ENCODE measurements at places on chromosomes 3 and 15.
A peak's percentile ranks its signal among the peaks of the same experiment; 100 is the strongest.

- DNase-seq: no peak
Measured at GRCh38 chr3:188559072-188559429, 405.1 kb downstream of the LPP start.

DNA sequence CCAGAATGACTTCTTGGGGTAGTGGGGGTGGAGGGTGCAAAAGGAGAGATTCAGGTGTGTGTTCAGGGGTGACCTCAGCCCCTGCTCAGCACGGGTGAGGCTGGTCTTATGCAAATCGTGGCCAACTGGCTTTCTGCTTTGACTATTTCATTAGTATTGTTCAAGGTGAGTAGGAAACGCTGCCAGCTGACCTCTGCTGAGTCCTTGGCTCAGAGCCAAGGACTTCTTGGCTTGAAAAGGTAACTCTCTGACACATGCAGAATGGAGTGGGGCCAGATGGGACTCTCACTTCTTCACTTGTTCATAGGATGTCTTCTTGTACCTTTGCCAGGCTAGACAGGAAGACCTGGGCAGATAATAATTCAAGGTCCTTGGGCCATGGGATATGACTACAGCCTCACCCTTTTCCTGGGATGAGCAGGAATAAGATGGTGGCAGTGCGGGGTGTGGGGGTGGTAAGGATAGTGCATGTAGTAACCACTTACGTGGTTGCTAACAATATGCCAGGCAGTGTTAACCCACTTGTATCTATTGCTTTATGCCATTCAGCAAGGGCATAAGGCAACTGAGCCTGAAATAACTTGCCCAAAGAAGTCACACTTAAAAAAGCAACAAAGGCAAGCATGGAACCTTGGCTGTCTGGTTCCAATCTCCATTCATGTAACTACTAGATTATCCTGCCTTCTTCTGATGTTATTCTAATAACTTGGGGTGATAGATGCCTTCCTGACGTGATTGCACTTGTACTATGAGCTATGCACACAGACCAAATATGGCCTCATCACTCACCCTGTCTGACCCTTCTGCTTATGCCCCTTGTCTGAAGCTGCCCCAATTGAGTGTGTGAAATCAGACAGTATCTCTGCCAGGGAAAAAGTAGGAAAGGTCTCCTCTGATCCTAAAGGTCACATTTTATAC is 193.1 kb downstream of the NR1D2 start:
- DNase-seq: no peak

GRCh38 chr3:80238152-80238551 is 470.4 kb upstream of the ROBO1 start:
- DNase-seq: no peak

DNA sequence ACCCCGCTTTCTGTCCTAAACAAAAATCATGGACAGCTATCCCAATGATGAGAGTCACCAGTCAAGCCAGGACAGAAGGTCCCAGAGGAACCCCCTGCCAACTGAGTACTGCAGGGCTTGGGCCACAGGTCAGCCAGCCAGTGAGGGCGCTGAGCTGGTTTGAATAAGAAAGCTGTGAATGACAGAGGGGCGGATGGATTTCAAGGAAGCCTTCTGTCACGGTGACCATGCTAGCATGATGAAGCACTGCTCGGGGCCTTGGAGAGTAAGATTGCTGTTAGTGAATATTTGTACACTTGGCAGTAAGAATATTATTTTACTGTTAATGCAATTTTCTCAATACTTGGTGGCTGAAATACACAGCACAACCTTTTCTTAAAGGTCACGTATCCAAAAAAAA is 734.0 kb upstream of the NR2F2 start:
- no peak for DNase-seq

DNA sequence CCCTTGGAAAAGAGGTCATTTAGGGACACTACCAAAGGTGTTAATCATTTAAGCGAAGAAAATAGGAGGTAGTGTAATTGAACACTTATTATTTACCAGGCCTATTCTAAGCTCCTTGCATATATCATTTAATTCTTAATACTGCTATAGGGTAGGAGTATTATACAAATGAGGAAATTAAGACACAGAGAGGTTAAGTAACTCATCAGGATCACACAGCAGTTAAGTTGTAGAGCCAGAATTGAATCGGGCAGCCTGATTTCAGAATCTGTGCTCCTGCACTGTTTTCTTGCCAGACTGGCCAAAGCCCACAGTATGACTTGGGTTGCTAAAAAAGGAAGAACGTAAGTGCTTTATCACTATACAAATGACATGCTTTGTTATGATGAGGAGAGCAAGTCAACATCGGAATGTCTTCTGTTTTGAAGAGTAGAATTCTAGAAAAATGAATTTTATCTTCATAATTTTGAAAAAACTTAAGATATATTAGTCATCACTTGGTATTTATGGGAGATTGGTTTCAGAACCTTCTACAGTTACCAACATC is 31.4 kb downstream of the HPS3 start:
- no peak for DNase-seq

- peak; percentile 77 for DNase-seq
Measured at GRCh38 chr3:172040078-172040980, 951 bp downstream of the FNDC3B start.

DNA sequence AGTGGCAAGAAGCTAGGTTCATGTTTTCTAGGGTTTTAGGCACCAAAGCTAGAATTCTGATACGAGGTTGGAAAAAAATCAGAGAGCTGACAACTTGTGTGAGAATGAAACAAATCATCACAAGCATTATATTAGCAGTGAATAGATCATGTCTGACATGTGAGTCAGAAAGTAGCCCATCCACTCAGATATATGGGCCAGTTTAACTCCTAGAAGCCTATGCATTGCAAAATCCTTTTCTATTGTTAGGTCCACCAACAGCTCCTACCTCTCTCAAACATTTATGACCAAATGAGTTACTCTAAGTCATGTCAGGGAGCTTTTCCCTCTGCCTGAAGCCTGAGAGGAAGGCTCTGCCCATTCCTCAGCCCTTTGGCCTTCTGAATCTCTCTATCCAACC is 44.0 kb downstream of the KBTBD12 start:
- DNase-seq: no peak

GRCh38 chr3:197958346-197958745 is 1.7 kb upstream of the LMLN start:
- DNase-seq: no peak

GRCh38 chr3:161171113-161171512 is 50.0 kb upstream of the NMD3 start:
- DNase-seq: peak; percentile 17

DNA sequence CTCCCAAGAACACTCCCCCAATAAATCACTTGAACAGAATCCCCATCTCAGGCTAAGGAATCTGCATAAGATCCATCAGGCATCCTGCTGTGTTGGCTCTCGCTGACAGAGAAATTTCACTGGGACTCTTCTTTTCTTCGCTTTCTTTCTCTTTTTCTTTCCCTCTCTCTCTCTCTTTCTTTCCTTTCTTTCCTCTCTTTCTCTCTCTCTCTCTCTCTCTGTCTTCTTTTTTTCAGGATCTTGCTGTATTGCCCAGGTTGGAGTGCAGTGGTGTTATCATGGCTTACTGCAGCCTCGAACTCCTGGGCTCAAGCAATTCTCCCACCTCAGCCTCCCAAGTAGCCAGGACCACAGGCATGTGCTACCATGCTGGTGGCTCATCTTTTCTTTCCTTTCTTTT is 4.5 kb upstream of the SLC28A1 start:
- DNase-seq: no peak

GRCh38 chr3:21613372-21614070 is 137.5 kb downstream of the ZNF385D start:
- DNase-seq: no peak

GRCh38 chr15:26083457-26083856 is 220.3 kb upstream of the ATP10A start:
- DNase-seq: no peak

GRCh38 chr3:141311170-141311495 is 57.2 kb upstream of the ZBTB38 start:
- DNase-seq: no peak

DNA sequence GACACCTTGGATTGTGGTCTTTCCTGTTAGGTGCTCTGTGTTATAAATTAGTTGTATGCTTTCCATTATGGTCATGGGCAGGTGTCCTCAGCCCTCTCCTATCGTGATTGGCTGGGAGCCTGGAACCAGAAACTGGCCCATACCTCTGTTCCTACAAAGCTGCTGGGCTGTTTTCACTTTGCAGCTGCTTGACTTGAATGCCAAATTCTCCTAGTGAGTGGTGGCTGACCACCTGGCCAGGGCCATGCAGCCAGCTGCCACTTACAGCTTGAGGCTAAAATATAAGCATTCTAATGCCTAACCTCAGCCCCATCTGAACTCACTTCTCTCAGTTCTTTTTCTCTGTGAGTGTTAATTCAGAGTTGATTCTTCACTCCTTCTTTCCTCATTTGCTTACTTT is 239.3 kb upstream of the GBE1 start:
- DNase-seq: no peak

GRCh38 chr3:71121429-71122167 is 461.9 kb downstream of the FOXP1 start:
- DNase-seq: no peak
